ENCODE measurements at places on chromosomes 16 and 17. TPM values are rescaled to one million over a fixed set of nuclear protein-coding genes. Genes with fewer than 3 reads are reported as not detected.
A peak's percentile ranks its signal among the peaks of the same experiment; 100 is the strongest.

The MAP3K14 gene
- 39.3 TPM for total RNA-seq

The NEUROD2 gene
- not detected for total RNA-seq

The EFCAB13 gene
- 9.1 TPM for total RNA-seq

The CHP2 gene
- total RNA-seq: not detected

The SHISA6 gene
- total RNA-seq: not detected

The TEX14 gene
- total RNA-seq: 0.35 TPM

GRCh38 chr17:11901931-11902330 lies 95.3 kb downstream of the ZNF18 start:
- no peak for DNase-seq

DNA sequence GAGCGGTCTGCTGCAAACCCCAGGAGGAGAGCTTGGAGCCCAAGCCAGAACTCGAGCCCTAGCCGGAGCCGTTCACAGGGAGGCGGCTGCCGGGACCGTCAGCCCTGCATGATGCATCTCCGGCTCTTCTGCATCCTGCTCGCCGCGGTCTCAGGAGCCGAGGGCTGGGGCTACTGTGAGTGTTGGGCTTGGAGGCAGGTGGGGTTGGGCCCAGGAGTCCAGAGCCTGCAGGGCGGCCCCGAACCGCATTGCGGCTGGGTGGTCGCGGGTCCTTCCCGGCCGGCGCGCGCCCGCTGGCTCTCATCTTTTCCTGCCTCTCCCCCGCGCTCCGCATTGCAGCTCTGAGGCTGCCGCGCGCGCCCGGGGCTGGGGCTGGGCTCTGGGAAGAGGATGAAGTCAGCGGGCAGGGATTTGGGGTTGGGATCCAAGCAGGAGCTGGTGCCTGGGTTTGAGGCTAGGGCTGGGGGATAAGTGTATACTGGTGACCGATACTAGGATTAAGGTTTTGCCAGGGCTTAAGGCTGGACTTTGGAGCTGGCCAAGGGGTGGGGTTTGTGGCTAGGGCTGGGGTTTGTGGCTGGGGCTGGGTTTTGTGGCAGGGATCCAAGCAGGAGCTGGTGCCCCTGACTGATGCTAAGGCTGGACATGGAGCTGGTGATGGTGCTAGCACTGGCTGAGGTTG lies 532 bp downstream of the CNTNAP1 start:
- DNase-seq: peak; percentile 58

- no peak for DNase-seq
These were observed 5.2 kb downstream of the P4HB start for GRCh38 chr17:81854974-81855774.

- no peak for DNase-seq
These were observed 28.1 kb upstream of the ENPP7 start for GRCh38 chr17:79702550-79703236.

DNA sequence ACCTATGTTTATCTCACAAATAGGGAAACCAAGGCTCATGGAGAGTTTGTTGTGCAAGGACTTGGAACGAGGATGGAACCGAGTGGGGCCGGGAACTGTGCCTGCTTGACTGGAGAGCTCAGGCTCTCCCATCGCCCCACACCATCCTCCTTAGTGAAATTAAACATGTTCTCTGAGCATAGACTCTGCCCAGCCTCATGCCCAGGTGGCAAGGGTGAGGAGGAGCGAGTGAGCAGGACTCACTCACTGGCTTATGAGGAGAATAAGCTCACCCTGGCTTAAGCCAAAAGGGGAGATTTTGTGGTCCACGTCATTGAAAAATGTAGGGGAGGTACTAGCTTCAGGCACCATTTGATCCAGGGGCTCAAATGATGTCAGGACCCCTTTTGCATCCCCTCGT lies 44.8 kb downstream of the NKD1 start:
- DNase-seq: no peak

DNA sequence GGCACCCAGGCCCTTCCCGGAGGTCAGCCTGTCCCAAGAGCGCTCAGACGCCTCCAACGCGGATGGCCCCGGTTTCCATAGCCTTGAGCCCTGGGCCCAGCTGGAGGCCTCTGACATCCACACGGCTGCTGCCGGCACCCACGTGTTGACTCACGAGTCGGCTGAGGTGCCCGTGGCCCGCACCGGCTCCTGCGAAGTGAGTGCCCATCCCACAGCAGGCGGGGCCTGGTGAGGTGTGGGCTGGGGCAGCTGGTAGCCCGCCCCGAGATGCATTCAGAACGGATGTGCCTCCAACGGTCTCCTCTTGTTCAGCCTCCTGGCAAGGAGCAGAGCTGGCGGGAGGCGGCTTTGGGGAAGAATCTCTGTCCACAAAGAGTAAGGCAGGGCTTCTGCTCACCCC lies 2.7 kb downstream of the WDR90 start:
- no peak for DNase-seq

GRCh38 chr16:50678531-50678930 lies 2.6 kb downstream of the SNX20 start:
- no peak for DNase-seq

DNA sequence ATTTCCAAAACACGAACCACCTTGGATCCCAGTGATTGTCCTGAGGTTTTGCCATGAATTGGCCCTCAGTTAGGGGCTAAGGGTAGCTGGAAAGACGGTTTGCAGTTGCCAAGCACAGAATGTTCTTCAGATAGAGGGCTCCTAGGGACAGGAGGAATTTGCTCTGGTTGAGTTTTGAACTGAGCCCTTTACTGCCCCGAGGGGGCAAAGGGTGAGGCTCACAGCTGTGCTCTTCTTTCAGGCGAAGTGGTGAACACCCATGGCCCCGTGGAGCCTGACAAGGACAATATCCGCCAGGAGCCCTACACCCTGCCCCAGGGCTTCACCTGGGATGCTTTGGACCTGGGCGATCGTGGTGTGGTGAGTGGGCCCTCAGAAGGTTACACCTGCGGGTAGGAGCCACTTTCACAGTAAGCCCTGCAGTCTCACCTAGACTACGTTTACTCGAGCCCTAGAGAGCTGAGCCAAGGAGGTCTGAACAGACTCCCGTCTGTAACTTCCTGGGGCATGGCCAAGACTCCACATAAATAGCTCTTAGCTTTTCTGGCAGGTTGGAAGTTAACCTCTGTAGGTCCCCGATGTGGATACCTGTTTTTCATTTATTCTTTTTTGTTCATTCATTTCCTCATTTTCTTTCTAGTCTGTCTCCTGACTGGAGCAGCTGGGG lies 32.5 kb downstream of the NMT1 start:
- DNase-seq: no peak

DNA sequence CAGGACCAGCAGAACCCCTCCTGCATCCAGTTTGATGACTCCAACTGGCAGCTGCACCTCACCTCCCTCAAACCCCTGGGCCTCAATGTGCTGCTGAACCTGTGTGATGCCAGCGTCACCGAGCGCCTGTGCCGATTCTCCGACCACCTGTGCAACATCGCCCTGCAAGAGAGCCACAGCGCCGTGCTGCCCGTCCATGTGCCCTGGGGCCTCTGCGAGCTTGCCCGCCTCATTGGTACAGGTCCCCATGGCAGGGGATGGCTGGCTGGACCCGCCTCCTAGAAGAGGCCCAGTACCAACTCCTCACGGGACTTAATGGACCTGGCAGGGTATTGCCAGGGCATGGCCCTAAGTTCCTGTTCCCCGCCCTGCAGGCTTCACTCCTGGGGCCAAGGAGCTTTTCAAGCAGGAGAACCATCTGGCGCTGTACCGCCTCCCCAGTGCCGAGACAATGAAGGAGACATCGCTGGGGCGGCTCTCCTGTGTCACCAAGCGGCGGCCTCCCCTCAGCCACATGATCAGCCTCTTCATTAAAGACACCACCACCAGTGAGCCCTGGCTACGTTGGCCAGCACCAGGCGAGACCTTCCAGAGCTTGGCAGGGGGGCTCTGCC lies 22.7 kb downstream of the CASKIN2 start:
- DNase-seq: no peak

DNA sequence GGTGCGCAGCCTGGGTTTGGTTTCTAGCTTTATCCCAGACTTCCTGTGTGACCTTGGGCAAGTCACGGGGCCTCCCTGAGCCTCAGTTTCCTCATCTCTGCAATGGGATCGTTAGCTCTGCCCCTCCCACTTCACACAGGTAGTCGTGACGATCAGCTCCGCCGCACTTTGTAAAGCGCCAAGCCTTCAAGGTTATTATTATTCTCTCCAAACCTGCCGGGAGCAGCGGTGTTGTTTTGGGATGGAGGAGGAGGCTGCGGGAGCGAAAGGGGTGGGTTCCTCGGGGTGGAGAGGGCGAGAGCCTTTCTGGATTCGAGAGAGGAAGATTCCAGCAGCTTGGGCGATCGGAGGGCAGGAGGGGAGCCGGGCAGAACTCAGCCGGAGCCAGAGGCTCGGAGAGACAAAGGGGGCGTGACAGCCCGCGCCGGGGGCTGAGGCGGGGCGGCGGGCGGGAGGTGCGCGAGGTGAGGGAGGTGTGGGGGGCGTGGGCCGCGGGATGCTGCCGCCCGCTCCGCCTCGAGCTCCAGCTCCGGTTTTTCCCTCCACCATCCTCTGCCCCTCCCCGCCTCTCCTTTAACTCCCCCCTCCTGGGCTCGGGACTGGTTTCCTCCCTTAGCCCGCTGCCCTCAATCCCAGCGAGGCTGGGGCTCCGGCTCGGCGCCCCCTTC lies at the start of gene EFNB3:
Gene EFNB3, plus strand, starts transcription at position 602 of the 668 bp plus-strand sequence. CDS start 397 bp downstream, outside the sequence.
- no peak for DNase-seq

DNA sequence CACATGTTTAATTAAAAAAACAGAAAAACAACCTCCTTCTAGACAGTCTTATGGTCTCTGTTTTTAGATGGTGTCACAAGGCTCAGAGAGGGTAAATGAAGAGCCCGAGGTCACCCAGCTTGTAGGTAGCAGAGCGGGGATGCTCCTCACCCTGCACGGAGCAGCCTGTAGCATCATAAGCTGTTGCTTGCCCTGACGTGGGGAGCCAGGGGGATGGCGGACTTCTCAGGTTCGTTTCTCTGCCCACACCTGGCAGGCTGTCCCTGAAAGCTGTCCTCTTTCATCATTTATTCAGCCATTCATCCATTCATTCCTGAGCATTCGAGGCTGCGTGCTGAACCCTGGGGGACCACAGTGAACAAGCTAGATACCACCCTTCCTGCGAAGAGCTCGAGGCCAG lies 75.7 kb upstream of the KSR1 start:
- no peak for DNase-seq

GRCh38 chr17:17119533-17119932 lies 77.3 kb downstream of the MPRIP start:
- peak; percentile 86 for DNase-seq

DNA sequence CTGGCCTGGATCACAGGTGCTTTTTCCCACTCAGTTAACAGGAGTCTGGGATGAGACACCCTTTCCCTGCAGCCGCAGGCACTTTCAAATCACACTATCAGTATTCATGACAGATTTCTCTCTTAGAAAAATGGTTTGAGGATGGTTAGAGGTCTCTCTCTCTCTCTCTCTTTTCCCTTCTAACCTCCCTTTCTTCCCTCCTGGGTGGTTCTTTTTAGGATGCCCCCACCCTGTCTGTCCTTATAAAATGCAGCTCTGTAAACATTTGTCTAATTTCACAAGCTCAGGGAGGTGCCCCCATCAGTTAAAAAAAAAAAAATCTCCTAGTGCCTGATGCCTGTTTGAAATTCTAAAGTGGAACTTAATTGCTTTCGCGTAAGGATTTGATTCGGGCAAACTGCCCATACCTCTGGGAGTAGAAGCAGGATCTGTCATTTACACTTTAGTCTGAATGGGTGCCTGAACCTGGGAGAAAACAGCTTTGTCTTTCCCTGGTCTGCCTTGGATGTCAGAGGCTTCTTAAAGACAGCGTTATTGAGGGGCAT lies 158.8 kb downstream of the CCDC182 start:
- DNase-seq: no peak

DNA sequence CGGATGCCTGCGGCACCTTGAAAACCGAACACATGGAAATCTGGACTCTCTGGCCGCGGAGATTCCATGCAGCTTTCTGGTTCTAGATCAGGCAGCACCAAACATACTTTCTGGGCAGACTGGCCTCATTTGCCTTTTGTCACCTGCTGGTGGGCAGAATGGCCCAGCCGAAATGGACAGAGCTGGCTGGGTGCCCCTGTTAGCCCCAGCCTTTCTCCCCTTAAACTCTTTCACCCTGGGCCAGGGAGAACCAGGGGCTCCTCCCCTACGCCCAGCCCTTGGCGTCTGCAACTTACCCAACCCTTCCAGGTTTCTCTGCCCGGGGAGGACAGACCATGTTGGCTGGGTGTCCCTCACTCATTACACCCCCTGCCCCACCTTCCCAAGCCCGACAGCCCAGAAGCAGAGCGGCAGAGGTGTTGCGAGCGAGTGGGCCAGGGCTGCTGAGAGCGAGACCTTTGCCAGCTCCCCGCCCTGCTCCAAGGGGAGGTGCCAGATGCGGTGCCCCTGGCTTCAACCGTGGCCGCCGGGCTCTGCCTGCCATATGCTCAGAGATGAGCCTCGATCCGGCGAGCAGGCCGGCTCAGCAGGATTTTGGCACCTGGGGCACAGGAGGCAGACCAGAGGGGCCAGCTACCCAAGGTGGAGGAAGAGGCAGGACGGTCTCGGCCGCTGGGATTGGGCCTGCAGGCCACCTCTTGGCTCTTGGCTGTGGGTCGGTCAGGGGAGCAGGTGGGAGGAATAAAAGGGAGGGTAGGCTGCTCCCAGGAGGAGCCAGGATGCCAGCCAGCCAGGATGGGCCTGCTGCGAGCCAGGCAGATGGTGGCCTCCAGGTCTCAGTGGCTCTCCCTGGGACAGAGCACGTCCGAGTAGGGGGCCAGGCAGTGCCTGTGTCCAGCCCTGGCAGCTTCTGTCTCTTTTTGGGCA lies 191.3 kb downstream of the NTN1 start:
- no peak for DNase-seq

DNA sequence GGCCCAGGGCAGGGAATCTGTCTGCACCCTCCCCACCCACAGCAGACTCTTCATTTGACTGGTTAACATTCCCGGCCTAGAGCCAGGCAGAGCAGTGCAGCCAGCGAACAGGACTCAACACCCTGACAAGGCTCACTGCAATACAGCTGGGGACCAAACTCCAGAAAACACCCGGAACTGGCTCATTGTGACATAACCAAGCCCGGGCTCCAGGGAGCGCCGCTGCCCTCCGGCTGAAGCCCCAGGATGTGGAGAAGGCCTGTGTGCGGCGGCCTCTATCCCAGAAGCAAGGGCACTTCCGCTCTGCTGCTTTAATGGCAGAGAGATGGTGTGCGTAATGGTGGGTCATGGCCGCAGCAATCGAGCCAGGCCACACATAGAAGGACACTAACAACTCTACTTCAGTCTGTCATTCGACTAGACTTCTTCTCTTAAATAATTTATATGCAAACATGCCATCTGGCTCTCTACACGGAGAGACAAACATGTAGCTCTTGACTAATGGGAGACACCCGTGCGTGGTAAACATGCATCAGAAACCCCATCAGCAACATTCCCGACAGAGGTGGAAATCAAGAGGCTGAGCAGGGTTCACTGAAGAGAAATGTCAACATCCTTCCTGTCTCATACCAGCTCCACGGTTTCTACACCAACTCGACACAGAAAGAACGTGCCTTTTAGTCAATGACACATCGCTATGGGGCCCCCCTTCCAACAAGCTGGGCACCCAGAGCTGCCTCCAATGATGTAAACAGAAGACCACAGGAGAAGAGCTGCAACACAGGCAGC lies 18.0 kb downstream of the KLHDC4 start:
- no peak for DNase-seq

DNA sequence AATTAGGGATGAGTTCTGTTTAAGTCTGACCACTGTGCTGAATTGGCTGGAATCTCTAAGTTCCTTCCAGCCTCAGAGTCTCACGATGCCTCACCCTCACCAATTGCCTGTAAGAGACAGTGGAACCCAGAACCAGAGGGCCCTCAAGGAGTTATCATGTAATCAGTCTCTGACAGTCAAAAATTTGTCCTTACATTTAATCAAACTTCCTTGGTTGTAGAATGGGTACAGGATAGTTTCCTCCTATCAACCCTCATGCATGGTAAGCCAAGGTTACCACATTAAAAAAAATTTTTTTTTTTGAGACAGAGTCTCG lies 83.2 kb downstream of the CDK5R1 start:
- no peak for DNase-seq

- no peak for DNase-seq
These were observed 44.5 kb downstream of the MEAK7 start for GRCh38 chr16:84459941-84460405.

Data from activated CD8-positive, alpha-beta memory T cell treated with anti-CD3 and anti-CD28 coated beads, Interleukin-2, amount 10 ng/mL, durations not matched to agents 7 days and 5 days (primary cell).